Nephron progenitor cell (in vitro differentiated cells): ENCODE measurements at places on chromosomes 7 and 10.
A peak's percentile ranks its signal among the peaks of the same experiment; 100 is the strongest.

DNA sequence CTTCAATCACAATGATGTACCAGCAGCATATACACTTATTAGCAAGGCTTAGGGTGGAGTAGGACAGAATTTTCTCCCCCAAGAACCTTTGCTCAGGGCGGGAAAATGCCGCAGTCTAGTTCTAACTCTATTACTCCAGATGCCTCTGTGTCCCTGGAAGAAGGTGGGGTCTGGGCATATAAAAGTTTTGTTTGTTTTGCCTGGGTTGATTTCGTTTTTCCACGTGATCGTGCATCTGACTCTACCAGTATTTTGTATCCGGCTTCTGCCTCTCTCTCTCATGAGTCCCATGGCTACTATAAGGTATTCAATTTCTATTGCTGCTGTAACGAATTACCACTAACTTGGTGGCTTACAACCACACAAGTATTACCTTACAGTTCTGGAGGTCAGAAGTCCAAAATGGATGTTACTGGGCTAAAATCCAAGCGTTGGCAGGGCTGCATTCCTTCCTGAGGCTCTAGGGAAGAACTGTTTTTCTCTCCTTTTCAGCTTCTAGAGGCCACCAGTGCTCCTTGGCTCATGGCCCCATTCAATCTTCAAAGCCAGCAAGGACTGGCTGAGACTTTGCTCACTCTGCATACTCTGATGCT, 181.2 kb upstream of the PRSS58 start:
- no peak for DNase-seq

DNA sequence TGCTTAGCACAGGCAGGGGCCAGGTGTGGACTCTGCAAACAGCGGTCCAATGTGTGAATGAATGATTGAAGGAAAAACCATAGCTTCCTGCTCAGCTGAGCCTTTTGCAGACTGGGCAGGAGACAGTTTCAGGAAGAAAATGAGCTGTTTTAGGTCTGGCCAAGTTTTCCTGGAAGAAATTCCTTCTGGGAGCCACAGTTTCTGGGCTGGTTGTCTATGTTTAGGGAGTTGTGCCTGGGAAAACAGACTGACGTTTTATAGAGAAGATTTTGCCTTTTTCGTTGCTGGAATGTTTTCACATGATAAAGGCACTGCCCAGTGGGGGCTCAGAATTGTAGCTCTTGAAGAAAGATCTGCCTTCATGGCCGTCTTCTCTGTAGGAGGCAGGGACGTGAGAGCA, 255.1 kb downstream of the CCSER2 start:
- DNase-seq: no peak

GRCh38 chr7:77587272-77587671, 50.2 kb downstream of the PTPN12 start:
- no peak for DNase-seq

DNA sequence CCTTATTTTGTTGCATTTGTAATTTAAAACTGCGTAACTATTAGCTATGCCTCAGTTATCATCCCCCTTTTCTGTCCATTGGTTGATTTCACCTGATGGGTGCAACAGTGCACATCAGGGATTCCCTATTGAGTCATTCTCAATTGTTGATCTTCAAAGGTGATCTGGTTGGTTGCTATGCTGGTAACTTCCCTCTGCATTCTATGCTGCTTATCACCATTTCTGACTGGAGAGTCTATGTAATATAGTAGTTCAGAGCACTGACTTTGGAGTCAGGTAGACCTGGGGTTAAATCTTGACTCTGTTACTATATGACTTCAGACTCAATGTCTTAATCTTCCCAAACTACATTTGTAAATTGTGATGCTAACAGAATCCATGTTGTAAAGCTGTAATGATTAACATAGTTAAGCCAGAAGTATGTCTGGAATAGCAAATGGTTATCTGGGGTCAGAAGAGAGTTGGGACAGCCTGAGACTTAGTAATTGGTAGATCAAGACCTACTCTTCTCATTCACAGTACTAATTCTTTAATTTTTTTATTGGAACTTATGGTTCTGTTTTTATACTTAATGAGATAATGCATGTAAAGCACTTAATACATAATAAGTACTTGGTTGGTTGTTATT, 38.1 kb downstream of the EXOC6 start:
- DNase-seq: no peak

DNA sequence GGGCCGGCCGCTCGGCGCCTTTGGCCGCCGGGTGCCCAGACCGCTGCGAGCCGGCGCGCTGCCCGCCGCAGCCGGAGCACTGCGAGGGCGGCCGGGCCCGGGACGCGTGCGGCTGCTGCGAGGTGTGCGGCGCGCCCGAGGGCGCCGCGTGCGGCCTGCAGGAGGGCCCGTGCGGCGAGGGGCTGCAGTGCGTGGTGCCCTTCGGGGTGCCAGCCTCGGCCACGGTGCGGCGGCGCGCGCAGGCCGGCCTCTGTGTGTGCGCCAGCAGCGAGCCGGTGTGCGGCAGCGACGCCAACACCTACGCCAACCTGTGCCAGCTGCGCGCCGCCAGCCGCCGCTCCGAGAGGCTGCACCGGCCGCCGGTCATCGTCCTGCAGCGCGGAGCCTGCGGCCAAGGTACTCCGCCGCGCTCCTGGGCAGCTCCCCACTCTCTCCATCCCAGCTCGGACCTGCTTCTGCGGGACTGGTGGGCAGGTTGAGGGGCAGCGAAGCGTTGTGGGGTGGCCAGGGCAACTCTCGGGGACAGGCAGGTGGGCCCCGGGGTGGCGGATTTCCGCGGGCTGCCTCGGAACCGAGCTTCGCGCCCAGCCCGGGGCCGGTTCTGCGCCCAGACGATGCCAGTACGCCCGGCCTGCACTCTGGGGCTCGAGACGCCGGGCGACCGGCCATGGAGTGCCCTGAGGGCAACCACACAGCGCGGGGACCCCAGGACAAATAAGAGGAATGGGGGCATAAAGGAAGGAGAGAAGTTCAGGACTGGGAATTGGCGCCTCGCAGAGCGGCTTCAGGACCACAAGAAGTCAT, 578 bp downstream of the HTRA1 start:
- peak; percentile 48 for DNase-seq

DNA sequence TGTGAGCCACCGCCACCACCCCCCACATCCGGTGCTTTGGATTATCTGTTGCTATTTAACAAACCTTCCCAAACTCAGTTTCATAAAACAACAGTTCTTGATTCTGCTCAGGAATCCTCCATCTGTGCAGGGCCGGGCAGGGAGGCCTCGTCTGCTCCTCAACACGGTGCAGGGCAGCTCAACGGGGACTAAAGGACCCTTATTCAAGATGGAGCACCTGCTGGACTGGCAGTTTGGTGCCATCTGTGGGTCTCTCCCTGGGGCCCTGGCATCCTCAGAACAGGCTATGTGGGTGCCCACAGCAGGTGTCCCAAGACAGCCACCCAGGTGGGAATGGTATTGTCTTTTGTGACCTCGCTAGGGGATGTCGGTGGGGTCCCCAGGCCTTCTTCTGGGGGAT, 31.0 kb upstream of the ELFN1 start:
- DNase-seq: no peak

GRCh38 chr7:25964483-25964991, 187.5 kb upstream of the NFE2L3 start:
- DNase-seq: no peak

- DNase-seq: peak; percentile 12
Measured at GRCh38 chr7:36598054-36598674, 126.1 kb downstream of the AOAH start.

DNA sequence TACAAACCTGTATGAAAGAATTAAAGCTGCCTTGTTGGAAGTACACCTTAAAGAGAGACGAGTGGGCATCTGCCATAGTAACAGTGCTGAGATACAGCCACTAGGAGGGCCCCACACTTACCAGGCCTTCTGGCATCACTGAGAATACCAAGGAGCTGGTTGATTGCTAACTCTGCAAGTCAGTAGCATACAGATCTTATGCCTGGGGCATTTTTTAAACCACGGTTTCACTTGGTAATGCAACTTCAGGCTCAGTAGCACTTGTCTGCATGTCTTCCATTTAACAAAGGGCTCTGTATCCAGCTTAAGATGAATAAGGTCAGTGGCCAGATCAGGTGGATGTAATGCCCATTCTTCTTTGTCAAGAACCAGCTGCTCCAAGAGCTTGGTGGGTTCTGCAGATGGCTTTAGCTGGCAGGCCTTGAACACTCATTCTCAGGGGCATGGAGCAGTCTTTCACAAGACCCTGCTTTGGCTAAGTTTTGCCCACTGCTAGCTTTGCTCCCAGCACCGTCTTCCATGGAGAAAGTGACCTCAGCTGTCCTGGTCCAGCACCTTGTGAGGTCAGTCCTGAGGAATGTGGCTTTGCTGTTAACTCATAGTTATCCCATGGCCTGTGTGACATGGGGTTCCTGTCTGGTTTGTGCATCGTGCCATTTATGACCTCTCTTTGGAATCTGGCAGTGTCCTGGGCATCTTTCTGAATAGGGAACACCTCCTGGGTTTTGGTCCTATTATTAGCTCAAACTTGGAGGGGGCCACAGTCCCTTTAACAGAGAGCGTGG, 68.1 kb downstream of the BMPER start:
- DNase-seq: no peak

DNA sequence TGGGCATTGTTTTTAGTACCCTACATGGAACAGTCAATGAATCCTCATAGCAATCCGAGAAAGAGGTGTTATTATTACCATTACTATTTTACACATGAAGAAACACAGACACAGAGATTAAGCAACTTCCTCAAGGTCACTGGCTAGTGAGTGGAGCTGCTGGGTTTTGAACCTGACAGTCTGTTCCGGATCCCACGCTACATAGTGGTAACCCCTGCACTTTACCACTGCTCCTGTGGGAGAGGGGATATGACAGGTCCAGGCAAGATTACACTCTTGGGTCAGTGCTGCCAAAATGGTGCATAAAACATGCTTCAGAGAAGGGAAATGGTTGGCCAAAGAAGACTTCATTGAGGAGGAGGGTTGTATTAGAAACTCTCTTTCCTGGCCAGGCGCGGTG, 185.7 kb downstream of the XPNPEP1 start:
- no peak for DNase-seq

GRCh38 chr10:18097524-18097923, 42.7 kb upstream of the CACNB2 start:
- DNase-seq: no peak

- no peak for DNase-seq
Measured at GRCh38 chr7:150479023-150479716, 28.7 kb downstream of the GIMAP8 start.
